ENCODE measurements at places on chromosomes 7 and 10.

GRCh38 chr10:62005281-62005680 lies 103.8 kb downstream of the ARID5B start:
- no peak for DNase-seq

- DNase-seq: no peak
These were observed 20.4 kb downstream of the TRDMT1 start for GRCh38 chr10:17181110-17181509.

GRCh38 chr10:11539191-11539868 lies 72.1 kb downstream of the USP6NL start:
- no peak for DNase-seq

DNA sequence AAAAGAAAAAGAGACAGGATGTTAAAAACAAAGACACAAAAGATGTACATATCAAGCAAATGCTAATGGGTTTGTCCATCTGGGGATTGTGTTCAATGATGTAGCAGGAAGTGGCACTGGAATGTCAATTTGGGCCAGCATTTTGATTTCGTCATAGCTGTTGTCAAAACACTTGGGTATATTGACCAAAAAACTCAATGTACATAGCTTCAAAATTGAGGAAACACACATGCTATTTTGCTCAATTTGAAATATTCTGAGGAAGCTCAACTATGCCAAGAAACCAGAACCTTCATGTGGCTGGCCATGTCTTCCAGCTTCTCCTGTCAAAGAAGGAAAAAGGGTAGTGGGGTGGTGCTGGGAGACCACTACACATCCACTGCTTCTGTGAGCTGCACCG lies 212.7 kb upstream of the GHITM start:
- DNase-seq: no peak

- DNase-seq: no peak
These were observed 48.0 kb downstream of the PITRM1 start for GRCh38 chr10:3124412-3125175.

GRCh38 chr10:130656187-130656575 lies 520.0 kb downstream of the GLRX3 start:
- DNase-seq: no peak
